ENCODE measurements at places on chromosomes 11 and 22. TPM values are rescaled to one million over a fixed set of nuclear protein-coding genes. Genes with fewer than 3 reads are reported as not detected.
A peak's percentile ranks its signal among the peaks of the same experiment; 100 is the strongest.

The TUB gene
- not detected for polyA plus RNA-seq

The NXPE1 gene
- not detected for polyA plus RNA-seq

The KIRREL3 gene
- polyA plus RNA-seq: not detected

The MPZL3 gene
- polyA plus RNA-seq: 0.97 TPM

The C11orf97 gene
- polyA plus RNA-seq: not detected

GRCh38 chr22:36606114-36606513 lies 77.1 kb upstream of the EIF3D start:
- DNase-seq: no peak

DNA sequence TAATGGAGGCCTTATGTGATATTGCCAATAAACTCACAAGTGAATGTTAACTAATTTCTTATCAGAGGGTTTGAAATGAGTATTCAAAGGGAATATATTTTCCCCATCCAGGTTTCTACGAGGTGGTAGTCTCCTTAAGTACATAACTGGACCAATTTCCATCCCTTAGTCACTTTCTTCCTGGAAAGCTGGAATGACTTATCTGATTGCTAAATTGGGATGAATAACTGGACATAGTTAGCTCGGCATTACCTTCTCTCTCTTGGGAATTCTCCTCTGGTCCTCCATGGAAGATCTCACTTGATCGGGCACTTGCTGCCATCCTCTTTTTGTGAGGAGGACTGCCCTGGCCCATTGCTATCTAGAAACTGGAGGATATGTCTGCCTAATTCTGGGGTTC lies 109.1 kb downstream of the TRPC6 start:
- DNase-seq: no peak

- DNase-seq: no peak
These were observed 29.2 kb downstream of the PDGFD start for GRCh38 chr11:104134745-104135144.

- no peak for DNase-seq
These were observed 21.8 kb upstream of the CDC42EP2 start for GRCh38 chr11:65292890-65293289.

DNA sequence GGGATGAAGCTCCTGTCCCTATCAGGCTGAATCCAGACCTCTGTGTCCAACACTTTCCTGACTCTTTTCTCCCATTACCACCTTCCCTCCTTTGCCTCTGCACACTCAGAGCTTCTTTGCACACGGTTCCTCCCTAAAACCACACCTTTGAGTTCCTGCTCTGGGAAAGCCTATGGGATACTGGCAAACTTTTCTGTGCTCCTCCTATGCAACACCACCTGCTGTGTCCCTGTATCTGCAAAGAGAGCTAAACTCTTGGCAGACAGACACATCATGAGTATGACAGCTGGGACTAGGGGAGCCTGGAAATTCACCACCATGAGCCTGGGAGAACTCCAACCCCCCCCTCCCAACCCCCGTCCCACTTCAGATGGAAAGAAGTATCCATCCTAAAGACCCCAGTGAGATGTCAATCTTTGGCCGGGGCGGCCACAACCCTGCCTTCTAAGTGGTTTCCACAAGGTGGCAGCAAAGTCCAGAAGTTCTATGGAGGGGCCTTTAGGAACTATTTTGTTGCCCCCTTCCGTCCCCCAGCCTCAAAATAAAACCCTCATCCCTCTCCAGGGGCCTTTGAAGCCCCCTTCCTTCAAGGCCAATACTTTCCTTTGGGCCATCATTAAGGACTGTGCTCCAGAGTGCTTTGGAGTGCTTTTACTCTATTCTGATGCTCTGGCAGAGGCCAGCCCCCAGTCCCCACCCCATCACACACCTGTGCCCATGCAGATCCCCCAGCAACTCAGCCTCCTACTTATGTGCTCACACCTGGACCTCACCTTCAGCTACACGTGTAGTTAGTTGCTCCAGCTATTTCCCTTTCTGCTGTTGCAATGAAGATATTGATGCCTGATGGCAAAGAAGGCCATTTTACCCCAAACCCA lies 19.4 kb downstream of the HTR3A start:
- DNase-seq: peak; percentile 50

GRCh38 chr22:32621656-32622003 lies 147.0 kb downstream of the FBXO7 start:
- no peak for DNase-seq

The YPEL4 gene
- 0.40 TPM for polyA plus RNA-seq

GRCh38 chr11:47523490-47524225 lies 29.3 kb downstream of the CELF1 start:
- peak; percentile 48 for DNase-seq

GRCh38 chr11:69253028-69253427 lies 40.9 kb upstream of the MYEOV start:
- DNase-seq: no peak

DNA sequence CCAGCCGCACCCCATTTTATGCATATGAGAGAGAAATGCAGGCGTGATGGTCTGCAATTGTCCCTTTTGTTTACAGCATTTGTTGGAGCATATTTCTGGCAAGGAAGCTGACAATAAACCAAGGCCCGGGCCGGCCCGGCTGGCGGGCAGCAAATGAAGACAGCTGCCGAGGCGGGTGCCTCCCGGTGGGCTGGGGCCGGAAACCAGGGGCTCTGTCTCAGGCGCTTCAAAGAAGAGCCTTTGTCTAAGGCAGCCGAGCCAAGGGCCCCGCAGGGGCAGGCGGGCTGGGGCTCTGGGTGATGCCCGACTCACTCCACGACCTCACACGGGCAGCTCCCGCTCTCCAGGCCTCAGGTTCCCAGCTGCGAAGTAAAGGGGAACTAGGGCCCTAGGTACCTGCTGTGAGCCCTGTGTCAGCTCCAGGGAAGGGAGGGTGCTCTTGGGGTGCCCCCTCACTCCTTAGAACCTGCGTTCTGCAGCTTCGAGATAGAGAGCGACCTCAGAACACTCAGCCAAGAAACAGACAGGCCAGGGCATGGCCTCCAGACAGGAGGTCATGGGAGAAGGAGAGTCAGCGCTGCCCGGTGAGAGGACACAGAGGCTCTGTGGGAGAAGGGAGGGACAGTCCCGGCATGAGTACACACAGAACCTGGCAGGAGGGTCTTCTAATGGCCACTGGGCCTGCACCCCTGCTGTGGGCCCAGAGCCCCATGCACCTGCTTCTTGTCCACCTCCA lies 2.4 kb downstream of the LINC01488 start:
- DNase-seq: no peak

- DNase-seq: no peak
These were observed 29.4 kb upstream of the UBASH3B start for GRCh38 chr11:122625976-122626665.

GRCh38 chr11:32580967-32581366 lies 2.7 kb upstream of the EIF3M start:
- no peak for DNase-seq

DNA sequence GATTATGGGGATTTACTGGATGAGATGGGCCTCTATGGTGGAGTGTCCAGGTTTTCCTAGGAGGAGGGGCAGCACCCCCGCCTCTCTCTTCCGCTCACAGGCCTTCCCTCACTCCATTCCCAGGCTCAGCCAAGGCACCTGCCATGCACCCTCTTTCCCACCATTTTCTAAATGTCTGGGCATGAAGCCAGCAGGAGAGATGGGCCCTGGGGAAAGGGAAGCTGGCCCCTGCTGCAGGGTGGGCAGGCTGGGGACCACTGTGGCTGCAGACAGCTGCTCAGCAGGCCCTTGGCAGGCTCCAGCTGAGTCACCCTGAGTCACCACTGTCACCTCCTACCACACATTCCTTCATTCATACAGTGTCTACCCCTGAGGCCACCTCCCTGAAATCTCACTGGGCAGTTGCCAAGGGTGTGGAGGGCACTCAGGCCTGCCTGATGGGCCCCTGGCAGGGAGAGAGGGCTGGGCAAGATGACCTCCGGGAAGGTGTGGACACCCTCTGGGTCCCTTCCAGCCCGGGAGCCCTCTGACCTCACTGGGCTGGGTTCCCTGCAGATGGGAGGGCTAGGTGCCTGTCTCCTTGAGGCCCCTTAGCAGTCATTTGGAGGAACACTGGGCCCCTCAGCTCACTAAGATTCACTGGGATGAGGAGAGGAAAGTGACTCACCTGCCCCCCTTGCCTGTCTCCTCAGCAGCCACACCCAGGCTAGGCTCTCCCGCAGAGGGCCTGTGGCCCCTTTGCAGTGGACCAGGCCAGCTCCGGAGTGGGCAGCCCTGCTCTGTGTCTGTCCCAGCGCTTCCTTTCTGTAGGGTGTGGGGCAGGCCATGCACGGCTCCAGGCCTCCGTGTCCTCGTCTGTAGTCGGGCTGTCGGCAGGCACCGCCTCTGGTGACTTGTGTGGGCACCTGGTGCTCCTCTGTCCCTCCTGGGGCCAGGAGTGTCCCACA lies 7.8 kb downstream of the MYEOV start:
- DNase-seq: peak; percentile 66

The CNGA4 gene
- polyA plus RNA-seq: 0.05 TPM

- DNase-seq: no peak
These were observed 60.3 kb downstream of the AMBRA1 start for GRCh38 chr11:46533396-46534100.

GRCh38 chr11:67317888-67318555 lies 14.7 kb downstream of the SSH3 start:
- peak; percentile 72 for DNase-seq
